ENCODE measurements at places on chromosomes 11 and 22. TPM values are rescaled to one million over a fixed set of nuclear protein-coding genes. Genes with fewer than 3 reads are reported as not detected.

KDELR3 gene
- total RNA-seq: 14.9 TPM

TESMIN gene
- total RNA-seq: 9.8 TPM

OR56A3 gene
- not detected for total RNA-seq

SGSM1 gene
- total RNA-seq: 2.9 TPM

PNPLA5 gene
- total RNA-seq: not detected

SMTNL1 gene
- total RNA-seq: not detected

ACRV1 gene
- total RNA-seq: not detected

SNX32 gene
- total RNA-seq: 0.48 TPM

GLYATL2 gene
- total RNA-seq: 1.3 TPM

CENPM gene
- 1.9 TPM for total RNA-seq

- no peak for DNase-seq
- no peak overlapping the region for H3K4me3 ChIP-seq
- H3K36me3 ChIP-seq: no peaks in the 10 kb centered on the region
- no peaks in the 10 kb centered on the region for H3K27me3 ChIP-seq
- H3K4me1 ChIP-seq: no peaks in the 10 kb centered on the region
- H3K27ac ChIP-seq: no peak overlapping the region
Observed at GRCh38 chr11:71562120-71562519, 3.2 kb upstream of the KRTAP5-10 start.

DNA sequence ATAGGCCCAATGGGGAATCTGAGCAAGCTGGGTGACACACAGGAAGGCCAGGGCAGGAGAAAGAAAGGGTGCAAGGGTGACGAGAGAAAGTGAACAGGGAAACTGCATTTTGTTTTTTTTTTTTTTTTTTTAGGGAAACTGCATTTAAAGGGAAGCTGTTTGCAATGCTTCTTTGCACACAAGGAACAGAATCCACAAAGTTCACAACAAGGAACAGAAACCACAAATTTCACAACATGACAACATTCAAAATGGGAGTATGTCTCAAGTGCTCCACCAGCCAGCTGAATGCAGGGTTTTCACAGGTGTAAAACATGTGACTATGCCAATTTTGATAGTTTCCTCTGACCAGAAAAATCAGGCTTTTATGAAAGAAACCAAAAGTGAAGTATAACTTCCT is 6.8 kb upstream of the PLAAT3 start:
- no peak for DNase-seq
- no peaks in the 10 kb centered on the region for H3K36me3 ChIP-seq
- no peaks in the 10 kb centered on the region for H3K27me3 ChIP-seq
- H3K4me1 ChIP-seq: no peaks in the 10 kb centered on the region

DNA sequence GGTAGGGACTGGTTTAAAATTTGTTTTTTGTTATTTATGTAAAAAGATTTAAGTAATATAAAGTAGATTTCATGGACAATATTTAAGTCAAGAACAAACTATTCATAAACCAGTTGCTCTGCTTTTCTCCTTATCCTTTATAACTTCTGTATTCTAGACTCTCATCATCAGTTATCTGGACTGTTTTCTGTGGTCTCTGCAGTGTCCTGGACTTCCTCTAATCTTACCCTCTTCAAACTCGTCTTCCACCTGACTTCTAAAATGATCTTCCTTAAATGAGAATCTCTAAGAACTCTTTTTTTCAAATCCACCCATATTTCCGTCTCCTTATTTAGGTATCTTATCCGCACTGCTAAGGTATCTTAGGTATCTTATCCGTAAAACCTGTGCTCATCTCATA is 8.1 kb downstream of the RRM1 start:
- H3K36me3 ChIP-seq: no peaks in the 10 kb centered on the region
- DNase-seq: no peak
- H3K27ac ChIP-seq: no peak overlapping the region
- H3K4me3 ChIP-seq: no peak overlapping the region

- H3K4me3 ChIP-seq: no peak overlapping the region
- H3K4me1 ChIP-seq: no peaks in the 10 kb centered on the region
- no peak for DNase-seq
- H3K27ac ChIP-seq: no peak overlapping the region
- H3K36me3 ChIP-seq: no peaks in the 10 kb centered on the region
Observed at GRCh38 chr11:122697636-122698167, 42.2 kb downstream of the UBASH3B start.

GRCh38 chr22:20509344-20510047 is 2.1 kb downstream of the MED15 start:
- H3K27me3 ChIP-seq: no peaks in the 10 kb centered on the region
- peaks cover 5% of the 10 kb centered on the region for H3K4me1 ChIP-seq
- H3K27ac ChIP-seq: peak overlapping the region; percentile 97

- H3K36me3 ChIP-seq: no peaks in the 10 kb centered on the region
- no peak for DNase-seq
- H3K27ac ChIP-seq: no peak overlapping the region
- H3K4me3 ChIP-seq: no peak overlapping the region
Observed at GRCh38 chr11:111101881-111102280, 143.6 kb upstream of the POU2AF2 start.

GRCh38 chr11:122679466-122679865 is 23.9 kb downstream of the UBASH3B start:
- no peak for DNase-seq
- no peak overlapping the region for H3K27ac ChIP-seq
- H3K36me3 ChIP-seq: no peaks in the 10 kb centered on the region
- H3K4me3 ChIP-seq: no peak overlapping the region
- H3K4me1 ChIP-seq: no peaks in the 10 kb centered on the region

GRCh38 chr22:19970479-19971275 is 29.1 kb upstream of the TXNRD2 start:
- no peak overlapping the region for H3K27ac ChIP-seq
- no peaks in the 10 kb centered on the region for H3K27me3 ChIP-seq
- H3K4me3 ChIP-seq: no peak overlapping the region

DNA sequence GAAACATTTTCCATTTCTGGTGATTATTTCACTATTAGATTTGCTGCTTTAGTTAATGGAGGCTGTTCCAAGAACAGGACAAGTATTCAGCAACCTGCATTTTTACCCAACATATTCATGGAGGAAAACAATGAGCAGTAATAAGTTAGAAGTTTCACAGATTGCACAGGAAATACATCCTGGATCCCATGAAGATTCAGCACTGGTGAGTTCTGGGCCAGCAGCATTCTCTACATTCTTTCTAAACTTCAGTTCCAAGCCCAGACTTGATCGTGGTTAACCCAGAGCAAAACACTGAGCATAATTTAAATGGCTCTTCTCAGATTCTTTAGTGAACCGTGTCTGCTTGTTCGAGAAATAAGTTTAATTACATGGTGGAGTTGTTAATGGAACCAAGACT is 3.8 kb downstream of the FJX1 start:
- H3K4me1 ChIP-seq: peaks cover 8% of the 10 kb centered on the region
- H3K4me3 ChIP-seq: no peak overlapping the region
- peak overlapping the region; percentile 78 for H3K27ac ChIP-seq

DNA sequence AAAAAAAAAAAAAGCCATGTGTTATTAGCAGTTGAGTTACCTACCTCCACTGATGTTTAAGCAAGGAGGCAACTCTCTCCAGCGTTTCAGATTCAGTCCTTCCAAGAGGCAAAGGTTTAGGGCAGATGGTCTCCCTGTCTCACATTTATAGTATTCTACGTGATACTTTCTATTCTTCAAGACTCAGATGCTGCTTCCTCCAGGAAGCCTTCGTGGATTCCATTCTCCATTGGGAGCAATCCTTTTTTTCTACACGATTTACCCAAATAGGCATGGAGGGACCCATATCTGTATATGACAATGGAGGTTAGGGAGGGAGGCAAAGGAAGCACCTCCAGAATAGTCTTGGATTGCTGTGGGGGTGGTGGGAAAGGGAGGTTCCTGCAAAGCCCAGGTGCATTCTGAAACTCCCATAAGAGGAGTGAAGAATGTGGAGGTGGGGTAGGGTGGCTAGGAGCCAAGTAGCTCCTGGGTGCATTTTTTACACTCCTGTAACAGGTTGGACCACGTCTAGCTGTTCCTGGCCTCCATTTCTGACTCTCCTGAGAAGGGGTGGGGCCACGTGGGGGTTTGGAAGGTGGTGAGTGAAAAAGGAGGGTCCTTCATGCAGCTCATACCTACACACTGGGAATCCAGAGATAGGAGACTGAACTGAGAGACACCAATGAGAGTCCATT is 16.2 kb downstream of the YPEL4 start:
- H3K36me3 ChIP-seq: no peaks in the 10 kb centered on the region
- DNase-seq: no peak
- H3K27ac ChIP-seq: no peak overlapping the region
- H3K4me1 ChIP-seq: no peaks in the 10 kb centered on the region

- H3K4me3 ChIP-seq: no peak overlapping the region
- H3K36me3 ChIP-seq: no peaks in the 10 kb centered on the region
- H3K27ac ChIP-seq: no peak overlapping the region
- no peaks in the 10 kb centered on the region for H3K4me1 ChIP-seq
- H3K27me3 ChIP-seq: no peaks in the 10 kb centered on the region
Observed at GRCh38 chr11:75740681-75741080, 23.0 kb downstream of the MOGAT2 start.

GRCh38 chr11:104765401-104766095 is 132.7 kb downstream of the CASP12 start:
- H3K4me3 ChIP-seq: no peak overlapping the region
- H3K27ac ChIP-seq: no peak overlapping the region
- no peaks in the 10 kb centered on the region for H3K4me1 ChIP-seq
- DNase-seq: no peak
- no peaks in the 10 kb centered on the region for H3K36me3 ChIP-seq

DNA sequence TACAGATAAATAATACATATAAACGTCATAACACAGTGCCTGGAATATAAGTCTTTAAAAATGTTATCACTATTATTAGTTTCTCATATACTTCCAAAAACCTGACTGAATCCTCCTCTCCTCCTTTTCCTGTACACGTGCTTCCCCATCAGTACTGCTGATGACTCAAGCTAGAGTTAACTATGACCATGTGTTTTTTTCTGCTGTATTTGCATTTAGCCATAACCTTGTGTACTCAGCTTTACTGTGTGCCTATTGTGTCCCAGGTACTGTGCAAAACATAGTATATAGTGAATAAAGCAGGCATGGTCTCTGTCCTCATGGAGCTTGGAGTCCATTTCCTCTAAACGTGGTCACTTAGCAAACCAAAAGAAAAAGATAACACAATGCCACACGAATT is 56.5 kb upstream of the ARHGAP32 start:
- no peaks in the 10 kb centered on the region for H3K4me1 ChIP-seq
- H3K27me3 ChIP-seq: no peaks in the 10 kb centered on the region
- no peak for DNase-seq
- no peaks in the 10 kb centered on the region for H3K36me3 ChIP-seq

- DNase-seq: no peak
- H3K27me3 ChIP-seq: no peaks in the 10 kb centered on the region
- H3K27ac ChIP-seq: no peak overlapping the region
- H3K4me3 ChIP-seq: no peak overlapping the region
- H3K36me3 ChIP-seq: no peaks in the 10 kb centered on the region
- H3K4me1 ChIP-seq: no peaks in the 10 kb centered on the region
Observed at GRCh38 chr11:60251485-60252212, 8.7 kb upstream of the MS4A4E start.

- no peaks in the 10 kb centered on the region for H3K4me1 ChIP-seq
- no peaks in the 10 kb centered on the region for H3K27me3 ChIP-seq
- peak within 1 kb of the TSS; percentile 89 for H3K27ac ChIP-seq
- H3K36me3 ChIP-seq: no peaks in the 10 kb centered on the region
- peak within 1 kb of the TSS; percentile 98 for H3K4me3 ChIP-seq
Observed at GRCh38 chr11:86800076-86800959, at the start of gene PRSS23. Gene PRSS23, plus strand, starts transcription at chr11:86800542. Its CDS starts 7,102 bp downstream, at chr11:86807644.

- no peaks in the 10 kb centered on the region for H3K4me1 ChIP-seq
- DNase-seq: no peak
- H3K36me3 ChIP-seq: no peaks in the 10 kb centered on the region
- H3K27ac ChIP-seq: no peak overlapping the region
Observed at GRCh38 chr22:38129021-38129420, 18.5 kb upstream of the BAIAP2L2 start.

DNA sequence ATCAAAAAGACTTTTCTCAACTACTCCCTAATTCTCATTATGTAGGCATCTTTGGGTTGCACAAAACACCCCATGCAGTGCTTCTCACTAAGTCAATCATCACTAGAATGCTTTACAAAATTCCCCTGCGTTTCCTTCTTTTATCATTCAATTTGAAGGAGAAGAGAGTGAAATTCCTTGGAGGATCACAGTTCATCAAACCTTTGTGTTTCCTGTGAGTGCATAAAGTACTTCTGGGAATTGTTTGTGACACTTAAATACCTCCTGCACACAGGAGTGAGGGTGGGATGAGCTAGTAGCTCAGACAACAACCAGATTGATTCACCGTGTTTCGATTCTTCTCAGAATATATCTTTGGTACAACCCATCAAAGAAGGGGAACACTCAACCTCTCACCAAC is 3.7 kb upstream of the OR5AR1 start:
- no peaks in the 10 kb centered on the region for H3K27me3 ChIP-seq
- no peak overlapping the region for H3K27ac ChIP-seq
- no peaks in the 10 kb centered on the region for H3K4me1 ChIP-seq
- no peak overlapping the region for H3K4me3 ChIP-seq
- H3K36me3 ChIP-seq: no peaks in the 10 kb centered on the region

DNA sequence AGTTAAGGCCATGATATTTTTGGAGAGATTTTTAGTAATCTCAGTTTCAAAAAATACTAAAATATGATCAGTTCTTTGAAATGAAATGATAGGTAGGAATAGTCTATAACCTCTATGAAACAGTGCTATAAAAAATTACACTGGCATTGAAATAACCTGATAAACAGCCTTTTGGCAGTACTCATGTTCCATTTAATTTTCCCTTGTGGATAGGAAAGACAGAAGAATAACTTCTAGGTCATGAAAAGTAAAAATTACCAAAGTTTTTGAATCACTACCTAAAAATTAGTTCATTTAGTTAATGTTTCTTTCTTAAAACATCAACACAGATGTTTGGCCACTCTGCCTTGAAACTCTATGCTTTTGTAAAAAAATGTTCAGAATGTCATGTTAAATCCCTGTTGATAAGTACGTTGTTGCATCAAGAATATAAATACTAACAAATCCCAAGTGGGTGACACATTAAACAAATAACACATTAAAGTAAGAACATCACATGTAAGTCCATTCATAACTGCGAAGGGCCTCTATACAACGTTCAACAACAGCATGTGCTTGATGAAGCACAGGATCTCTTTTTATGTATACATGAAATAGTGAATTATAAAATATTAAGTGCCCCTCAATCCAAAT is 290.2 kb downstream of the SWAP70 start:
- no peaks in the 10 kb centered on the region for H3K36me3 ChIP-seq
- H3K27me3 ChIP-seq: no peaks in the 10 kb centered on the region
- no peak overlapping the region for H3K27ac ChIP-seq
- no peak for DNase-seq
- no peaks in the 10 kb centered on the region for H3K4me1 ChIP-seq
- H3K4me3 ChIP-seq: no peak overlapping the region

Measured in breast epithelium (tissue), 4 donors.